ENCODE measurements at places on chromosomes 2 and 18.

- no peak for DNase-seq
These were observed 5.1 kb downstream of the SCG2 start for GRCh38 chr2:223597076-223597475.

- DNase-seq, result no peak
These were observed 91.9 kb upstream of the CAVIN2 start for GRCh38 chr2:191938779-191939178.

DNA sequence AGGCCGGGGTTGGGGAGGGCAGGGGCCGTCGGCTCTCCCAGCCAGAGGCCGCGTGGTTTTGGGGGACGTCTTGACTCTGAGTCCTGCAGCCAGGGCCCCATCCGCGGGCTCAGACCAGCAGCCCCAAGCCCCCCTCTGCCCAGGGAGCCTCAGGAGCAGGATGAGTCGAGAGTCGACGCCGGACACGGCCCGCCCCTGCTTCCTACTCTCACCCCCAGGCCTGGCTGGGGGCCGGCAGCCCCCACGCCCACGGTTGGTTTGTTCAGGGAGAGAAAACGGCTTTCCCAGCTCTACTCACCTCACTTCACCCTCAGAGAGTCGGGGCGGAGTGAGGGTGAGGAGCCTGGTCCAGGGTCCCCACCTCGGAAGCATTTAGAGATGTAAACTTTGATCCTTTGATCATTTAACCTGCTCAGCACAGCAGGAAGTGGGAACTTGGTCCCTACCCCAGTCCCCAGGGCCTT lies 6.9 kb downstream of the SNORC start:
- no peak for DNase-seq

DNA sequence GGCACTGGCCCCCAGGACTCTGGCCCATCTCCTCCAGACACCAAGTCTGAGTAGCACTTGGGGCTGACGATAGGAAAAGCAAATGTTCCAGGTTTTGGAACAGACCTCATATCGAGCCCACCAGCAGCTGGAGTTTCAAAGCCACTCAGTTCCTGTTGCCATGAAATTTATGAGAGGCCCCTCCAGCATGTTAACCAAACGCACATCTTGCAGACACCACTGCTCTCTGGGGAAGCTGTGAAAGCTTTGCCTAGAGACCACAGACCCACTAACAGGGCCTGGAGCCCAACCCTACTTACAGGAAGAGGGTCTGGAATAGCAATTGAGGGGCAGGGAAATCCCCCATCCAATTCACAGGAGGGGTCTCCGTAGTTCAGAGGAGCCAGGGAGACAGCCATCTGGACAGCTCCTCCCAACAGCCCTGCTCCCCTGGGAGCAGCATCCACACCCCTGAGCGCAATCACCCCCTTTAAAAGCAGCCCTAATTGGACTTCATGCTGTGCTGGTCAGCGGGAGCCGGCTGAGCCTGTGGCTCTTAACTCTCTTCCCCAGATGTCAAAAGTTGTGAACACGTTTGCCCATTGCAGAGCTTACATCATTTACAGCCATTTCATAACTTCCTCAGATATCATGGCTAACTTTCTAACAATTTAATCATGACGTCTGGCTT lies 81.3 kb downstream of the TGFA start:
- no peak for DNase-seq

DNA sequence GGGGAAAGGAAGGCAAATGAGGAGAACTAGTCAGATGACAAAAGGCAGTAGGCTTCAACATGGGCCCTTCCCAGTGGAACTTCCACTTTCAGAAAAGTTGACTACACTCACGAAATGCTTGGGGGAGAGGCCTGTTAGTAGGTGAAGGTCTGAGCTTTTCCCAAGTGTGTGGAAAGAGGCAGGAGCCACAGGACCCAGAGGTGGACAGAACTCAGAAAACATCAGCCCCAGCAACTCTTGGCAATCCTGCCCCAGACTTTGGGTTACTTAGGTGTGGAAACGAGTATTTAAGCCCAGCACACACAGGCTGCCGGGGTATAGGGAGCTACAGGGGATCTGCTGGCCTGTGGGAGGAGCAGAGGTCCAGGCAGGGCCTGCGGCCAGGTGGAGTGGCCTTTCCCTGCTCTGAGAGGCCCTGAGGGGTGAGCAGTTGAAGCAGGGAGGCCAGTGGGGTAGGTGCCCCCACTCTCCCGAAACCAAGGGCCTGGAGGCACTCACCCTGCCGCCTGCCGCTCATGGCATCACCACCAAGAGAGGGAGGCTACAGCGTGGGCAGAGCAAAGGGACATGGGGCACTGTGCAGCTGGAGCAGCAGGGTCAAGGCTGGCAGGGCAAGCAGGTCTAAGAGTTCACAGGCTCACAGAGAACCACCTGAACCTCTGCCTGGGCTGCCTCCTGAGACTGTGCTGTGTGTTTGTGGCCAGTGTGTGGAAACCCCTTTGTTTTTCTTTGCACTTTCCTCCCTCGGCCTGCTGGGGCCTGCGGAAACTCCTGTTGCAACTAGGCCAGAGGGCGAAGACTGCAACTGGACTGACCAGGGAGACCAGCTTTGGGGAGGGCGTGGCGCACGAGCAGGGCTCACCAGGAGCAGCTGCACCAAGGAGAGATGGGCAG lies 130.7 kb upstream of the SERTAD2 start:
- no peak for DNase-seq

DNA sequence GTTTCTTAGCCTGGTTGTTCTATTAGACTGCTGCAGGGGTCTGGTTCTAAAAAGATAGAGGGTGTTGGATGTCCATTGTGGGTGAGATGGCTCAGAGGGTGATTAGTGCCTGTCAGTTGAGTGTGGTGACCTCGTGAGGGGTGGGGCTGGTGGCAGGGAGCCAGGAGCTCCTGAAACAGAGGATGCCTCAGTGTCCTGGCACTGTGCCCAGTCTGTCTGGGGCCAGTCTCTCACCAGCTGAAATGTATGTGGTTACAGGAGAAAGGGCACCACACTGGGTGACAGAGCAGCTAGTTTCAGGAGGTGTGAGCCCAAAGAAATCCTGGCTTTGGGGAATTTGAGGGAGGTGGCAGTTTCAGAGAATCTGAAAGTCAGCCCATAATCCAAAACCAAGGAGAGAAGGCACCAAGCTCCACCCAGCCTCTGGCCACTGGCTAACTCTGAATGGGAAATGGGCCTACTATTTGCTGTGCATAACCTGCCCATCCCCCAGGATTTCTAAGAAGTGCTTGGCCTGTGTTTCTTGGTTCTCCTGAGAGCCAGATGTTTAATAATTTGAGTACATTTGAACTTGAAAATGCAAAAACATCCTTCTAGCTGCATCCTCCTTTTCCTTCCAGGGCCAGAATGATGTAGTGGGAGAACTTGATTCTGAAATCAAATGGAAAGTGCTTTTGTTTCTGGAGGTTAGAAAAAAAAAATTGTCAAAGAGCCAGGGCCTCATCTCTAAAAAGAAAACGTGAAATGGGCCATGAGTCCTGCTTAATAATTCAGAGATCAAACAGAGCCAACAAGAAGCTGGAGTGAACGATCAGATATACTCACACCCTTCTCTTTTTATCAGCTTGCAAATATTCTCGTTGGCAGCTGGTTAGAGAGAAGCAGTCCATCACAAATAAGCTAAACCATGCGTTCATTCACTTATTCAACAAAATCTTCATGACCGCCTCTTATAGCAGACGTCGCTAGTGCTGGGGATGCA lies 92.3 kb downstream of the B3GNT2 start:
- DNase-seq, result peak; percentile 37

DNA sequence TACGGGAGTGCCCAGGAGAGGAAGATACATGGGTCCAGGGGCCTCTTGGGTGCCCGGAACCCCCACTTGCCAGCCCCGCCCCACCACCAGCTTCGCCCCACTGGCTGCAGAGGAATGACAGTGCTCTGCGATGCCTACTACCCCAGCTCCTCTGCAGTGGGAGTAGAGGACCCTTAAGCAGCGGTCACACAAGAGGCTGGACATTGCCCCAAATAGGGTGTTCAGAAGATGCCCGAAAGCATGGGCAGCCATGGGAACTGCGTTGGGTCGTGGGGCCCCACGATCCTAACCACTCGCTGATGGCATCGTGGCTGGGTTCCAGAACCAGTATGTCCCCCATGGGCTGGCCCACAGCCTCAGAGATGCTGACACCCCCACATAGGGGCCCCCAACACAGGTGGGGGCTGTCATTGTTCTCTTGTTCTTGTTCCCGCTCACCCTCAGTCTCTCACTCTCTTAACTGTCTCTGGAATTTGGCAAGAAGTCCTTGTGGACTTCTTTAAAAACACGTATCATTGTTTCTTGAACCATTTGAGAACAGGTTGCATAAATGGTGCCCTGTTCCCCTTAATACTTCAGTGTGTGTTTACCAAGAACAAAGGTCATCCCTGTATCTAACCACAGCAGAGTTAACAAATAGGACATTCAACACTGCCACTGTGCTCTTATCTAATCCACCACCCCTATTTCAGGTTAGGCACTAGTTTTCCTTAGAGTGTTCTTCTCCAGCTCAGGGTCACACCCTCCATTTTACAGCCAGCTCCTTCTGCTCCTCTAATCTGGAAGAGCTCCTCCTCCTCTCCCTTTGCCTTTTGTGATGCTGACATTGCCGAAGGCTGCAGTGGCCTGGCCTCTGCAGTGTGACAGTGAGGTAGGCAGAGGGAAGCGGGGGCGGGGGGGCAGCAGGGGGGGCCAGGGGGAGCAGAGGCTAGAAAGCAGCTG lies 76.3 kb downstream of the STPG4 start:
- no peak for DNase-seq

GRCh38 chr2:64204703-64205102 lies 60.5 kb upstream of the PELI1 start:
- no peak for DNase-seq

DNA sequence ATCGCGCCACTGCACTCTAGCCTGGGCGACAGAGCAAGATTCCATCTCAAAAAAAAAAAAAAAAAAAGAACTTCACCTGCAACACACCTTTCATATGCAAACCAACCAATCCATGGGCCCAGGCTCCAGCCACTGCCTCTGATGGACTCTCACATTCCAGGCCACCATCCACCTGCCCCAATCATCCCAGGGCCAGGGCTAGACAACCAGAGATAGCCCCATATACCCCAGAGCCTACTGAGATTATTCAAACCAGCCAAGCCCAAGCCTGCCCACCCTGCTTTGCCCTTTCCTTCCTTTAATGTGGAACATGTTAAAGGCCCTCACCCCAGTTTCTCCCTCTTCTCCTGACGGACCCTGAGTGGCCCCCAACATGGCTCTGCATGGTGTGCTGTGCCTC lies 57.0 kb downstream of the MRPL35 start:
- DNase-seq, result no peak

All from T-helper 1 cell (primary cell).